ENCODE measurements at places on chromosomes 5 and 9.

- DNase-seq, result no peak
Observed at GRCh38 chr5:167402671-167403070, 888.8 kb upstream of the WWC1 start.

GRCh38 chr9:78928625-78929405, 631.9 kb downstream of the PSAT1 start:
- no peak for DNase-seq

- no peak for DNase-seq
Observed at GRCh38 chr5:11415751-11416150, 488.5 kb downstream of the CTNND2 start.

GRCh38 chr9:29555502-29555901, 1982.2 kb upstream of the C9orf72 start:
- no peak for DNase-seq

DNA sequence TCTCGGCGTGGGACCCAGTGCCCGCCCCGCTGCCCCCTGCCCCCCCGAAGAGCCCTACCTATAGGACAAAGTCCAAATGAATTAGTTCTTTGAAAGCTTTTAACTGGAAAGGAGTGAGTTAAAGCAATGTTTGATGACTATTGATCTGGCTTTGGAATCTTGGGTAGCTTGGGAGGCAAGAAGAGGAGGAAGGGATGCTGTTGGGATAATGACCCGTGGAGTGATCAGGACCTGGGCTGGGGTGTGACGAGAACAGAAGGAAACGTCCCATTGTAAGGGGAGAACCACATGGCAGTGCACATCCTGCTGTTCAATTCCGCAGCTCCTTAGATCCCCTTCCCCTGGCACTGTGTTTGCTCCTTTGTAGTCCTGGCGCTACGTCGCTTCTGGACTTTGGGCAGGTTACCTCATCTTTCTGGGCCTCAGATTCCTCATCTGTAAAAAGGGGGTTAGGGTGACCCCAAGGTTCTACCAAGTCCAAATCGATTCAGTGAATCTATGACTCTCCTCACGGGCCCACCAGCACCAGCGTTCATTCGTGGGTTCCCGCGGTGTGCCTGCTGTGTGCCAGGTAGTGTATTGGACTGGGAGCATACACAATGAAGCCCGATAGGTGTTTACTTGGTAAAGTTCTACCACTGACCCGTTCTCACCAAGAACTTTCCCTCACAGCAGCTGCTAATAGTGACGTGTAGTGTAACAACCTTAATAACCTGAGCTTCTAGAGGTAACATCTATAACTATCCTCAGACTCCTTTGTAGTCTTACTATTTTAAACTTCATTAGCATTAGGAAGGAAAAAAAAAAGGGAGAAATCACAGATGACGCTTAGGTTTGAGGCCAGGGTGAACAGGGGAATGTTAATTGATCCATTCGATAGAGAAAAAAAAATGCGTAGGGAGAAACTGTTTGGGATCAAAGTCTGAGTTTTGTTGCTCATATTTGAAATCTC, 1.1 kb upstream of the NADK2 start:
- DNase-seq, result no peak

GRCh38 chr9:90767523-90768100, 34.0 kb upstream of the SYK start:
- no peak for DNase-seq

DNA sequence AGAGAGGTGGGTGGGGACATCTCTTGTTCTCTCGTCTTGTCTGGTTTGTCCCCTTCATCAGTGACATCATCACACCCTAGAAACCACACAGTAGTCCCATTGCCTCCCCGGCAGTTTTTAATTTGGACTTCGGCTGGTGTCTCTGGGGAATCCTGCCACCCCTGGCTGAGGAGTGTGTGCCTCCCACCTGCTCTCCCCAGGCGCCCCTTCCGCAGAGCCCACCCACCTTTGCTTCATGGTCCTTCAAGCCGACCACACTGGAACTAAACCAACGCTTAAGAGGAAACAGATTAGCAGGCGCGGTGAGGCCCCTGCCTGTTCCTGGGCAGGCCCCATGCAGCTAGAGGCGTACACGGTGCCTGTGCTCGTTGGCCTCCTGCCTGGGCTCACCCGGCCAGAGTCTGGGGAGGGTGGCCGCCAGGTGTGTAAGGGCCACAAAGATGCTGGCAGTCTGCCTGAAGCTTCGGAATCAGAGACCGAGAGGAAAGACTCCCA, 107.6 kb upstream of the SPRY4 start:
- no peak for DNase-seq
